IMR-90 (cell line): ENCODE measurements at places on chromosomes 16 and 17. TPM values are rescaled to one million over a fixed set of nuclear protein-coding genes. Genes with fewer than 3 reads are reported as not detected.

The SYT17 gene
- total RNA-seq: not detected in 2 replicates

The TCAP gene
- total RNA-seq: under 0.01 TPM in 2 replicates

The INTS2 gene
- total RNA-seq: 17.4 and 19.4 TPM in 2 replicates

The MRPL12 gene
- 17.2 and 17.5 TPM in 2 replicates for total RNA-seq

The RAC3 gene
- 5.7 and 7.2 TPM in 2 replicates for total RNA-seq

The DLG4 gene
- 8.1 and 8.2 TPM in 2 replicates for total RNA-seq

The CARD14 gene
- not detected in 2 replicates for total RNA-seq

The HEATR9 gene
- total RNA-seq: not detected in 2 replicates

The SLC25A39 gene
- 49.1 and 49.2 TPM in 2 replicates for total RNA-seq

The TBC1D3G gene
- total RNA-seq: not detected in 2 replicates

The ACSM3 gene
- 0.54 and 0.56 TPM in 2 replicates for total RNA-seq

The CAMTA2 gene
- 1.4 TPM in 2 replicates for total RNA-seq

The ERAL1 gene
- 25.8 and 34.1 TPM in 2 replicates for total RNA-seq

The KRTAP9-4 gene
- not detected in 2 replicates for total RNA-seq

The ZP2 gene
- total RNA-seq: not detected in 2 replicates

The PAM16 gene
- 17.9 and 25.6 TPM in 2 replicates for total RNA-seq

The TUBG2 gene
- total RNA-seq: 3.3 and 3.6 TPM in 2 replicates

The KRTAP2-1 gene
- total RNA-seq: not detected in 2 replicates
